ENCODE measurements at places on chromosomes 7 and 10.

- no peak for DNase-seq
Observed at GRCh38 chr7:106218546-106218945, 66.2 kb downstream of the NAMPT start.

- no peak for DNase-seq
Observed at GRCh38 chr7:54546081-54546985, 4.2 kb downstream of the VSTM2A start.

DNA sequence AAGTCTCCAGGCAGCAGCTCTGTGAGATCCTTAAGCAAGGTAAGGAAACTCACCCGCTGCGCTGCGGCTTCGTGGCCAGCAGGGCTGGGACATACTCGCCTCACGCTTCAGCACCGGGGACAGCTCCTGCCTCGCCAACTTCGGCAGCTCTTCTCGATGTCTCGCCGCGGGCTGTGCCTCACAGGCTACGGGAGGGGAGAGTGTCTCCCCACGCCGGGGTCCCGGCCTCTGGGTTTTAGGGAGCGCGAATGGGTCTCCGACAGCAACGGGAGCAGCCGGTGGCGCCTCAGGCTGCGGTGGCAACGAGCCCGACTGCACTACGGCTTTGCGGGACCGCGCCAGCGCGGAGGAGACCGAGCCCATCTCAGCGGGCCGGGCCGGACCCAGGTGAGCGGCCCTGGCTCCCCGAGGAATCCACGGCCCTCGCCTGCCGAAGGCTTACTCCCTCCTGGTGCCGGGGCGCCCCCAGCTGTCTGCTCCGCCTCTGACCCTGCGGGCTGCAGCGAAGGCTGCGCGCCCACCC, 62.4 kb downstream of the LSM5 start:
- DNase-seq = peak; percentile 7

GRCh38 chr7:131608116-131608500, 51.7 kb upstream of the PODXL start:
- no peak for DNase-seq

DNA sequence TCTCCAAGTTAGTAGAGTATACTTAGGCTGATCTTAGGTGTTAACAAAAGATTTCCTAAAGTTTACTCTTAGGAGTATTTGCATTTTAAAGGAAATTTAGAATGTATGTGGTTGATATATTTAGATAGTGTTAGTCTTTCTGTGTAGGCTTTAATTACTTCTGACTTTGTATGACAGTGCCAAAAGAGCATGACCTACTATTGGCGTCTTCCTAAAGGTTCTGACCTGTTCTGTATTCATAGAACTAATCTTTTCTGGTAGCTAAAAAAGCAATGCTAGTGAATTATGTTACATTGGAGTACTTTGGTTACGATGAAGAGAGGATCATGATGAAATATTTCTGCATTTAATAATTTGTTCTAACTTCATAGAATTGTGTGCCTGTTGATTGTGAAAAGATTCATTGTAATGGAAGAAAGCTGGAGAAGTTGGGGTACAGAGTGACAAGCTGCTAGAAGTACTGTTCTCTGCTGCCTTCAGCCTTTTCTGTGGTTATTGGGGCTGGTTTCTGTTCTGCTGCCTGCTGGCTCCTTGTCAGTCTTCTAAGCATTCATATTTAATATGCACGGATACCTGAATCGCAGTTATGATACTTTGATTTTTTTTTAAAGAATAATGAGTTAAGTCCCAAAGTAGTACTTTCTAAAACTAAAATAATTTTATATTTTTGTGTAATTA, 13.2 kb downstream of the WAC start:
- DNase-seq = no peak

DNA sequence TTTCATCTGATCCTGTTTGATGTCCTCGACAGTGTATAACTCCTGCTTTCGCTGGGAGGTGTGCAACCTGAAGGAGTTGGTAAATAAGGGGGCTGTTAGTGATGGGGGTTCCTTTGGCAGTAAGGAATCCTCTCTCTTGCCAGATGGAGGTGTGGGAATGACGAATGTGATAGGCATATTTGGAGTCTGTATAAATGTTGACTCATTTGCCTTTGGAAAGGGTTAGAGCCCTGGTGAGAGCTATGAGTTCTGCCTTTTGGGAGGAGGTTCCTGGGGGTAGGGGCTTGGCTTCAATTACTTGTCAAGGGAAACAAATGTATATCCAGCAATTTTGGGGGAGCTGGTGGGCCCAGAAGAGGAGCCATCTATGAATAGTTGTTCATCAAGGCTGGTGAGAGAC, 11.4 kb upstream of the CHST3 start:
- no peak for DNase-seq

- DNase-seq = no peak
Observed at GRCh38 chr7:1579481-1580421, 9.9 kb upstream of the PSMG3 start.

GRCh38 chr10:101485681-101486554, 102.1 kb downstream of the POLL start:
- no peak for DNase-seq

GRCh38 chr7:43296306-43296705, 183.9 kb downstream of the HECW1 start:
- no peak for DNase-seq

- no peak for DNase-seq
Observed at GRCh38 chr7:5634107-5634950, 147.1 kb downstream of the RNF216 start.

DNA sequence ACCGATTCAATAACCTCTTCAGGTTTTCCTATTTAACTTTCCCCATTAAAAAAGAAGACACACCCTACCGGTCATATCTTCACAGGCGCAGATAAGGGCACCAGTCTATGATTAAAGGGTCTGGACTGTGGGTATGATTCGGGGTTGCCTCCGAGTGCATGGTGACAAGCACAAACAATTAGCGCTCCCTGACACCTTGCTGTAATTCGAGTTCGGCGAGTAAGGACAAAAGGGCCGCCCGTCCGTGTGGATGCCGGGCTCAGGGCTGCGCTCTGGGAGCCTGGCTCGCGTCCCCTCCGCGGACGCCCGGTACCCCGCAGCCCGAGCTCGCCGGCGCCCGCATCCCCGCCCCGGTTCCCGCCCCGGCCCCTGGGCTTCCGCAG, 111.9 kb upstream of the RHEB start:
- peak; percentile 17 for DNase-seq

- DNase-seq = no peak
Observed at GRCh38 chr7:128830231-128831177, at the start of gene FLNC. TSS of gene FLNC (plus strand) at chr7:128830406. CDS start at chr7:128830638, 232 bp downstream.

GRCh38 chr10:82409671-82410070, 534.7 kb downstream of the NRG3 start:
- DNase-seq = no peak

DNA sequence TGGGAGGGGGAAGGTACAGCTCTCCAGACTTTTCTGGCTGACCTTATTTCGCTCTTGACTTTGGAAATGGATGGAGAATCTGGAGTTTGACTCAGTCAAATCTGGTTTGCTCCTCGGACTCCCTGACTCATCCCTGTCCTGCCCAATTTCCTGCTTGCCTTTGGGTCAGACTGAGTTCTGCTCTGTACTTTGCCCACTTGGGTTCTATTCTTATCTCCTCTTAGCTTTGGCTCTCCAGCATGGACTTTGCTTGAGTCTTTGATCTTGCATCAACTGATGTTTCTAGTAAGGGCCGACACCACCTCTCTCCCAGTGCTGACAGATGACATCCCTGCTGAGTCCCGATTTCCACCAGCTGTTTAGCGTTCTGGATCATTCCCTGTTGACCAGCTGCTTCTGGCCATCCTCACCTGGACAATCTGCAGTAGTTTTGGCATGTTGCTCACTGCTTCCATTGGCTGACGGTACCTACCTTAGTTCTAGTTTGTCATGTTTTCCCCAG, 335.3 kb downstream of the SUGCT start:
- no peak for DNase-seq

DNA sequence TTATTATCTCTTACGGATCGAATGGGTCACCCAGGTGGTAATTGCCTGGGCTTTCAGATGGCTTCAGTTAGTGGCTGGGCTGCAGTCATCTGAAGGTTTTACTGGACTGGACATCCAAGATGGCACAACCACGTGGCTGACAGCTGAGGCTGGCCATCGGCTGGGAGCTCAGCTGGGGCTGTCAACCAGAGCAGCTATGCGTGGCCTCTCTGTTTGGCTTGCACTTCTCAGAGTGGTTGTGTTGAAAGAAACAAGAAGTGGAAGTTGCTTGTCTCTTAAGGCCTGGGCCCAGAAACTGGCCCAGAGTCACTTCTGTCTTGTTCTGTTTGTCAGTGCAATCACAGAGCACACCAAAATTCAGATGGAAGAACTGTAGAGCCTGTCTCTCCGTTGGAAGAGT, 5.7 kb upstream of the GDI2 start:
- DNase-seq = no peak

GRCh38 chr7:80420876-80421275, 91.0 kb downstream of the GNAT3 start:
- no peak for DNase-seq

GRCh38 chr7:66597461-66597860, 31.2 kb upstream of the KCTD7 start:
- DNase-seq = no peak

DNA sequence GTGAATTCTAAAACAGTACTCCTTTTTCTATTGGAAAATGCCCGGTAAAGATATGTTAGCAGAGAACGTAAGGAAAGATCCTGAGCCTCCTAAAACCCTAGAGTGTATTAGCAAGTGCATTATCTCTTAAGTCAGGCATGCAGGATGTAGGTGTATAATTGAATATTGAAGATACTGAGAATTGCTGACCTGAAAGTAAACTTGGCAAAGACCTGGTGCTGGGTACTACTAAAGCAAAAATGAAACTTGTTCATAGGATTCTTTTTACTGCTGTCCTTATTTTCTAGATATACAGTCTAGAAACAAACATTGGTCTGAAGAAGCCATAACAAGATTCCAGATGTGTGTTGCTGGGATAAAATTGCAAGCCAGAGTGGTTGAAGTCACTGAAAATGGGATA, 18.8 kb upstream of the VWA2 start:
- DNase-seq = no peak

- DNase-seq = no peak
Observed at GRCh38 chr10:80894311-80894791, 356.6 kb downstream of the SH2D4B start.

DNA sequence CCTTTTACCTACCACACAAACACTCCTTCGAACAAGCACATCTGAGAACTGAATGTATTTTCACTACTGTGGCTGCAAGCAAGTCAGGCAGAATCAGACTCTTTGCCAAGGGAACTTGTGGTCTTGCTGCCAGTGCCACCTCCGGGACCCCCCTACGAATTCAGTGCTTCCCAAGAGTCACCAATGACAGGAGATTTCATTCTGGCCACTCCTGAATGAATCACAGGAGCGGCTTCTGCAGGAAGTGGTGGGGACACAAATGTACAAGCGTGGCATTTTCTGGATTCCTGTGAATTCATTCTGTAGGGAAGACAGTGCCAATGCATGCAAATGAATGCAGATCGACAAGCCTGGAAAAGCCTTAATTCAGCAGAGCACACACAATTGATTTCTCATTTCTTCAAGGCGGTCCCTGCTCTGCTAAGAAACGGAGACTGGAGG, 161.2 kb downstream of the CAMK1D start:
- no peak for DNase-seq

DNA sequence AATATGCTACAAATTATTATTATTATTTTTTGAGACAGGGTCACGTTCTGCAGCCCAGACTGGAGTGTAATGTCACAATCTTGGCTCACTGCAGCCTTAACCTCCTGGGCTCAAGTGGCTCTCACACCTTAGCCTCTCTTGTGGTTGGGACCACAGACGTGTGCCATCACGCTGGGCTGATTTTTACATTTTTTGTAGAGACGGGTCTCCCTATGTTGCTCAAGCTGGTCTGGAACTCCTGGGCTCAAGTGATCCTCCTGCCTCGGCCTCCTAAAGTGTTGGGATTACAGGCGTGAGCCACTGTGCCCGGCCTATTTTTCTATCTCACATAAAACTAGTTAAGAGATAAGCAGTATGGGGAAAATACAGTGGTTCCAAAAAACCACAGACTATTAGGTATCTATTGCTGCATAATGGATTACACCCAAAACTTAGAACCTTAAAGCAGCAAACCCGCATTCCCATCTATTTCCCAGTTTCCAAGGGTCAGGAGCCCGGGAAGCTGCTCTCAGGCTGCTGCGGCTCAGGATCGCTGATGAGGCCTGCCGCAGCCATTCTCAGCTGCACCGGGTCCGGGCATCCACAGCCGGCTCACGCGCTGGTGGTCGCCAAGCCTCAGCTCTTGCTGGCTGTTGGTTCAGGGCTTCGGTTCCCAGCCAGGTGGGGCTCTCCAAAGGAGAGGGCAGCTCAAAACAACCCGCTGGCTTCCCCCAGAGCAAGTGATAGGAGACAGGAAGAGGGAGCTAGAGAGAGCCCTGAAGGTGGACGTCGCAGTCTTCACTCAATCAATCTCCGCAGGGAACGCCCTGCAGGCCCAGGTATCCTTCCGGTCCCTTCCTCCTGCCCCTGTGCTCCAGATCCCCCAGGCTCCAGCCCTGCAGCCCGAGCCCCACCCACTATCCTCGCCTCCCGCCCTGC, 128.2 kb downstream of the UBE2H start:
- DNase-seq = no peak

DNA sequence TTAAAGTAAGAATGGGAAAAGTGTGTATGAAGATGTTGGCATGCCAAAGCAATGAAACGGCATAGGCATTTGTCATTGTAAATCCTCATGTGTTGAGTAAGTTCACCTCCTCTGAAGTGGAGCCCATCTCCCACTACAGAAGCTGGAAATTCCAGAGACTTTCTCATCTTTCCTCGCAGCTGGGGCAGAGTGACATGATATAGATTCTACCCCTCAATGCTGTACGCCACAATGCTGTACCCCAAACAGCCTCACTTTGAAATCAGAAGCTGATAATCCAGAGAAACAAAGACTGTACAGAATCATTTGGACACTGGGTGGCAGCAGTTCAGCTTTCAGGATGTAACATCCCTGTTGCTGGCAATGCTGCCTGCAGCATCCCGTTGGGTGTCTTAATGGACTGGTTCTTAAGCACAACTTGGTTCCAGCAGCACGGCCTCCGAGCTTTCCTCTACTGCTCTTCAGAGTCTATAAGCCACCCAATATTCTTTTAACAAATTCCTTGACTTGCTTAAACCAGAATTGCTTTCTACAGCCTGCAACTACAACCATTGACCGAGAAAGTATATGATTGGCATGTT, 18.8 kb downstream of the ZC3HAV1L start:
- DNase-seq = peak; percentile 37

GRCh38 chr10:50422259-50422658, 170.9 kb upstream of the ASAH2 start:
- DNase-seq = no peak

DNA sequence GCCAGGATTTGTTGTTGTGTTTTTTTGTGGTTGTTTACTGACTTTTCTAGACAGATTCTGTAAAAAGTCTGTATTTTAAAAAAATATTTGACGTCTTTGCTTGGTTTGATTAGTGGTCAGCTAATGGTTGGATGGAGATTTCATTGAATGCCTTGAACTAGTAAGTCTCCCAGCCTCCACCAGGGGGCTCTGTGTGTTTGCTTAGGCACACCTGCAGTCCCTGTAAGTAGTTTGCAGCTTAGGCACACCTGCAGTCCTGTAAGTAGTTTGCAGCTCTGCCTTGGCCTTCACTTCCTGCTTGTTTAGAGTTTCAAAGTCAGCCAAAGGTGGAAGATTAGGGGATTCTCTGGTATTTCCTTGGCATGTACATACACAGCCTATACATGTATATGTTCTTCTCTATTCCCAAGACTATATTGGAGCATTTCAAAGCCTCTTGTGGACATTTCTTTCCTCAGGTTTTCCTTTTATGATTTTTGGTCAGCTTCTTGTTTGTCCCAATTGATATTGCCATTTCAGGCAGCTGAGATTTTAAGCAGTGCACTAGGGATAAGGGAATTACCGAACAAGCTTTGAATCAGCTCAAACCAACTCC, 101.6 kb downstream of the CCSER2 start:
- DNase-seq = peak; percentile 5

- no peak for DNase-seq
Observed at GRCh38 chr7:134932707-134933370, 53.5 kb upstream of the AGBL3 start.

- no peak for DNase-seq
Observed at GRCh38 chr10:89655722-89656121, 10.7 kb upstream of the PANK1 start.
